ENCODE measurements at places on chromosomes 13 and 19.

DNA sequence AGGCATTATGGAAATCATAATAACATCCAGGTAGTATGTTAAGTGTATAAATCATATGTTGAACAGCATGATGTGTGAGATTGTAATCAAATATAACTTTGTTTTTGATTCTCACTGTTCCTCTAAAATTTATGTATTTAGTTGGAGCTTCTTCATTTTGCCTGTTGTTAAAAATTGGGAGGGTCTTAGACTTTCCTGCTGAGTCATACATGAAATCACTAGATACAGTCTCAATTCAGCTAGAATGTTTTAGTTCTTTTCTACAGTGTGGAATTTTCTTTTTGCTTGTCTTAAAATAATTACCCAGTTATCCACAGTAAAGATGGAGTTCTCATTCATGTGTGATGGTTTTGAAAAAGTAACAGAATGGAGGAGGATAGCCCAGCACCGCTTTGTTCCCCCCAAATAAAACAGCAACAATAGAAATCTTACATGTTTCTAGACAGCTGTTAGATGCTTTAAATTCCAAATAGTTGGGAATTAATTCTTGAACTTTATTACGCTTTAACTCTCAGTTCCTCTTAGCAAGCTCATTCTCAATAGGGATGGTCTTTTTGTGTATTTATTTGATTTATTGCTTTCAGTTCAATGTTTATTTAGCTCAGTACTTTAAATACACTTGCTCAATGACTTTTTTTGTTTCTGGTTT lies 109.5 kb downstream of the PDS5B start:
- no peak for DNase-seq

DNA sequence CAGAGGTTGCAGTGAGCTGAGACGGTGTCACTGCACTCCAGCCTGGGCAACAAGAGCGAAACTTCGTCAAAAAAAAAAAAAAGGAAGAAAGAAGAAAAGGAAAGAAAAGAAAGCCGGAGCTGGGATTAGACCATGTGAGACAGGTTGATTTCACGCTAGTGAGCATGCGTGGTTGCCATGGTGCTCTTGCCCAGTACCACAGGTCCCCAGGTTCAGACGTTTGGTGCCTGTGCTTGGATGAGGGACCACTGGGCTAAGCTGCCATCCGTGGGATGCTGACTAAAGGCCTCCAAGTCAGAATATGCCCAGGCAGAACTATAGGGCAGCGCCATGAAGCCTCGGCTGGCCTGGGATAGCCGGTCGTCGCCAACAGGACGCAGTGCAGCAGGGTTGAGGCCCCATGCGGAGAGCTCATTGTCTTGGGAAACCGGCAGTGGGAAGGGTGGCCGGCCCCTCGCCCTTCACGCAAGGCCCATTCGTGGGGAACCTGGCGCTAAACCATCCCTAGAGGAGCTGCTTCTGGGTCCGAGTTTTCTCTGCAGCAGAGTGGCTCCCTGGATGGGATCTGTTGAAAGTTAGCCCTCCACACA lies 7.2 kb upstream of the TEX101 start:
- DNase-seq, result peak; percentile 52

DNA sequence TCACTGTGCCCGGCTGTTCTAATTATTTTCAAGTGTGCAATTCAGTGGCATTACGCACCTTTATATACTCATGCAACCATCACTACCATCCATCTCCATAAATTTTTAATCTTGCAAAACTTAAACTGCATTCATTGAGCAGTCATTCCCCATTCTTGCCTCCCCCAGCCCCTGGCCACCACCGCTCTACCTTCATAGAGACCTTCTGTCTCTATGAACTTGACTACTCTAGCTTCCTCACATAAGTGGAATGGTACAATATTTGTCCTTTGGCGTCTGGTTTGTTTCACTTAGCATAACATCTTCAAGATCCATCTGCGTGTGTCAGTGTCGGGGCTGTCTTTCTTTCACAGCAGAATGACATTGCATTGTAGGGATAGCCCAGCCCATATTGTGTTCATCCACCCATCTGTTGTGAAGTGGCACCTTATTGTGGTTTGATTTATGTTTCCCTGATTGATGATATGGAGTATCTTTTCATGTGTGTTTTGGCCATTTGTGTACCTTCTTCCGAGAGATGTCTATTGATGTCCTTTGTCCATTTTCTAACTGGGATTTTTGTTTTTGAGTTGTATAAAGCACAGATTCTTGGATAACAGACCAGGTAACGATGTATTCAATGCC lies 64.8 kb upstream of the FLT1 start:
- no peak for DNase-seq

DNA sequence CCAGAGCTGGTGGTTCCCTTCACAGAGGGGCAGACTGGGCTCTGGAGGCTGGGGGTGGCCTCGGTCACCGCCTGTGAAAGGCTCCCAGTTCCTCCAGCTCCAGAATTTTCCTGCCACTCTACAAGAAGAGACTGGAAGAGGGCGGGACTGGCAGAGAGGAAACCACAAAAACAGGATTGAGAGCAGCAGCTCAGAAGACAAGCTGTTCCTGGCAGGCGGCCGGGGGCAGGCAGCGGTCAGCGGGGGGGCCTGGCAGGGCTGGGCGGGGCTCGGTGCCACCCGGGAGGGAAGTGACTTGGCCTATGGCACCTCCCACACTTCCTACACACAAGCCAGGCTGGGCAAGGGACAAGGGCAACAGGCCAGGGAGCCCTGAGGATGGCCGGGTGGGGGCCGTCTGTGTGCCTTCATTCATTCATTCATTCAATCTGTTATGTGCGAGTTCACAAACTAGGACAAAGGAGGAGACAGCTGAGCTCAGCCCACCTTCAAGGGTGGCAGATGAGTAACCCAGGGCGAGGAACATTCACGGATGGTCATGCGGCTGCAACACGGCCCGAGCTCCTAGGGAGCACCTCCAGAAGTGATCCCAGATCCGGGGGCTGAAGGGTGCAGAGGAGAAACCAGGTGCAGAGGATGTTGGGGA lies 16.9 kb upstream of the BTBD2 start:
- peak; percentile 95 for DNase-seq

GRCh38 chr19:14562660-14563589 lies 8.9 kb downstream of the NDUFB7 start:
- DNase-seq, result no peak

DNA sequence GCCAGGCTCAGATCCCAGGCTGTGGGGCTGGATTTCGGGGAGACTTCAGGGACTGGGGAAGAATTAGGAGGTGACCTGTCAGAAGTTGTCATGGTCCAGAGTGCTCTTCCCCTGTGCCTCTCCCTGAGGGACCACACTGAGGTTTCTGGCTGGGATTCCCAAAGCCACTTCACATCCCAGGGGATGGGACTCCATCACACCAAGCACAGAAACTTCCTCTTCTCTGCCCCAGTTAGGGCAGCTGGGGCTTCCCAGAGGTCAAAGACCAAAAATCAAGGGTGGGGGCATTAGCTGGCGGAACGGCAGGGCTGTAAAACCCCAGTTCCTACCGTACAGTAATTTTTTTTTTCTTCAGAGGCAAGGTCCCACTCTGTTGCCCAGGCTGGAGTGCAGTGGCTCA lies 7.4 kb downstream of the FCER2 start:
- no peak for DNase-seq

GRCh38 chr19:6119031-6119430 lies 8.7 kb upstream of the RFX2 start:
- DNase-seq, result no peak

DNA sequence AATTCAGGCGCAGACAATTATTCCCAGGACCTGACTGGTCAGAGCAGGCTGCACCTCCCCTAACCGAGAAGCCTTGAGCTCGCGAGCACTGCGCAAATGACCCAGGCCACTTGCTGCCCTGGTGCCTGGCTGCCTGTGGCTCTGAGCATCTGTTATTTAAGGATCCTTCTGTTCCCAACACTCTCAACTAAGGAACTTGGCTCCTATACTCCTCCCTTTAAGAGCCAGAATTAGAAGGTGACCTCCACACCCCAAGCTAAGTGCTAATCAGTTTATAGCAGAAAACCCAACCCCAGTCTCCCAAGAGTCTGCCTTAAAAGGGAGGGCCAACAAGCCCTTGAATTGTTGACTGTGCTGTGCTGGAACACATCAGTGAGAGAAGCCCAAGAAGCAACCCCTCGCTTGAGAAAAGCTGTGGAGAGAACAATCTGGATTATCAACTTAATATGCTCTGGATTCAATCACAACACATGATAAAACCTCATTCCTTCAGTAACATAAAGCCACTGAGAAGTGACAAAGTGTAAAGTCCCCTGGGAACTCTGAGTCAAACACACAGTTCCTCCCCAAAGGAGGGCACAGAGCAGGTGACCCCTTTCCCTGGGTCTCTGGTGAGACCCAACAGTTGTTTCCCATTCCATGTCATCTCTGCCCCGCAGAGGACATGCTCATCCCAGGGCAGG lies 14.6 kb downstream of the AKAP8L start:
- DNase-seq, result peak; percentile 56

GRCh38 chr13:20393273-20394168 lies 132.1 kb downstream of the CRYL1 start:
- no peak for DNase-seq

DNA sequence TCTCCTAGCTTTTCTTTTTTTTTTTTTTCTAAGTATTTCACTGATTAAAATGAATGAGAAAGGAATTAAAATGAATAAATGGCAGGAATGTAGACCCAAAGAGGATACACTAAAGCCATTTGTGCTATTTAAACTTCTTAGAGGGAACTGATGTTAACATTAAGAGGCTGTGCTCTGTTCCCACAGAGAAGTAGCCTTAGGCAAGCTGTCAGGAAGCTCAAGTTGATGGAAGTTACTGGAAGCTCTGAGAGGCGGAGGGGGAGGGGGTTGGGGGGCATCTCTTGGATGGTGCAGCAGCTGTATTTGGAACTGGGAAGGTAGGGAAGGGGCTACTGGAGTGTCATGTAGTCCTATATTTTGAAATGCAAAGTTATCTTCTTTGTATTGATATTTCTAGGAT lies 168.2 kb downstream of the DNAJC15 start:
- DNase-seq, result no peak

Measured in testis (tissue), 5 donors.